Left colon (tissue), 2 donors: ENCODE measurements at places on chromosomes 2 and 18.
A peak's percentile ranks its signal among the peaks of the same experiment; 100 is the strongest.

GRCh38 chr2:107402330-107402729 is 424.4 kb upstream of the RGPD4 start:
- DNase-seq: no peak

- no peak for DNase-seq
Observed at GRCh38 chr2:214574084-214574781, 163.4 kb downstream of the VWC2L start.

DNA sequence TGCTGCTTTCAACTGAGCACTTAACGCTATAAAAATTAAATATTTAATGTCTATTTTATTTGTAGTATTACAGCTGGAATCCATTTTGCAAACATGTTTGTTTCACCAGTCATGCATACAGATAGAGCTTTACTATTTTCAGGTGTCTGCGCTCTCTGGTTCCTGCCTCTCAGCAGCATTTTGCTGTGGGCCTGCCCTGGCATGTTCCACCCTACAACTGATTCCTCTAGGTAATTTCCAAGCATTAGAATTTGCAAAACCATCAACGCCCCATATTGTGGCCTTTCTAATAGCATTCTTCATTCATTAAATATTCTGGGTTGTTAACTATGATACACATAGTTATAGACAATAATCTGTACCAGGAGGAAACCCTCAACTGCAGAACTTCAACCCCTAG is 266.4 kb upstream of the DLGAP1 start:
- no peak for DNase-seq

GRCh38 chr2:235614900-235615712 is 121.3 kb downstream of the AGAP1 start:
- DNase-seq: peak; percentile 47

GRCh38 chr2:77479395-77479794 is 42.8 kb downstream of the LRRTM4 start:
- no peak for DNase-seq

- DNase-seq: no peak
Observed at GRCh38 chr2:105749583-105750400, 5.1 kb downstream of the NCK2 start.

DNA sequence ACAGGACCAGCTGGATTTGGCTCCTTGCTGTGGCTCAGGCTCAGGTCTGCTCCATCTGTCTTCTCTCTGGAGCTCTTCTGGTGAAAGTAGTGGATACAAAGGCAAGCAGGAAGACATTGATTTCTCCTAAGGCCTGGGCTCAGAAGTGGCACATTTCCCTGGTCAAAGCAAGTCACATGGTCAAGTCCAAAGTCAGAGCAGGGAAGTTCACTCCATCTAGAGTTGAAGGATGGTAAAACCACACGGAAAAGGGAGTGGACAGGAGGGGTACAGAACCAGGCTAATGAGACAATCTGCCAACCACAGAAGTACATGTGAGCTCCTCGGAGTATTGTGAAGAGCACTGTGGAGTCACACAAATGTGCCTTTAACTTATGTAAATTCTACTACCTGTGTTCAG is 66.1 kb downstream of the MARCO start:
- DNase-seq: no peak
